ENCODE measurements at places on chromosomes 16 and 17.

GRCh38 chr16:89324056-89325010 lies 106.8 kb downstream of the ZNF778 start:
- no peak for DNase-seq

DNA sequence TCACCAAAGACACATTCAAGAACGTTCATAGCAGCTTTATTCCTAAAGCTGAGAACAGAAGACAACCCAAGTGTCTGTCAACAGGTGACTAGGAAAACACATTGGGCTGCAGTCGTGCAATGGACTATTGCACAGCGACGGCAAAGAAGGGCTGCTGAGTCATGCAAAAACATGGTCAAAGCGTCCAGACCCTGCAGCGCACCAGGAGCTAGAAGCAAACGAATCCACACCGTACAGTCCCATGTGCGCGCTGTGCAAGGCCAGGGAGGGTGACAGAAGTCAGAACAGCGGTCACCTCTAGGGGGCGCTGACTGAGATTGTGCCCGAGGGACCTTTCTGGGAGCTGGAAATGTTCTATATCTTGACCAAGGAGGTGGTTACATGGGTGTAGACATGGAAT lies 266.4 kb downstream of the MAF start:
- peak; percentile 16 for DNase-seq

- DNase-seq: no peak
Measured at GRCh38 chr17:16007439-16007838, 7.8 kb downstream of the TTC19 start.

DNA sequence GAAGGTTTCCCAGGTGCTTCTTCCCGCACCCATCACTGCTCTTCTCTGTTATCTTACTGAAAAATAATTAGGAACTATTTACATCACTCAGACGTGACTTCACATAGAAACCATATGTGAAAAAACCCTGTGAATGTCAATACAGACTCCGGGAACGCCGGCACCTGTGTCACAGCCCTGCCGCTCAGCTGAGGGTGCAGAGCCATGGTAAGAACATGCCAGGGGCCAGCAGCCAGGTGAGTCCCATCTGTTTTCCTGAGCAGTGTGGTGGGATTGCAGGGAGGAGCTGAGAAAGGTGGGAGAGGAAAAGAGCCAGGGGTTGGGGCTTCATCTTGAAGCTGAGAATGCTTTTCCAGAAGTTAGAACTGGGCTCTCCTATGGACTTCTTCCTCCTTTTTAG lies 13.7 kb downstream of the FOXF1 start:
- no peak for DNase-seq

- DNase-seq: no peak
Measured at GRCh38 chr17:77423589-77424451, 283.1 kb downstream of the SEC14L1 start.

GRCh38 chr17:38908676-38909181 lies 16.7 kb upstream of the LASP1NB start:
- DNase-seq: no peak

DNA sequence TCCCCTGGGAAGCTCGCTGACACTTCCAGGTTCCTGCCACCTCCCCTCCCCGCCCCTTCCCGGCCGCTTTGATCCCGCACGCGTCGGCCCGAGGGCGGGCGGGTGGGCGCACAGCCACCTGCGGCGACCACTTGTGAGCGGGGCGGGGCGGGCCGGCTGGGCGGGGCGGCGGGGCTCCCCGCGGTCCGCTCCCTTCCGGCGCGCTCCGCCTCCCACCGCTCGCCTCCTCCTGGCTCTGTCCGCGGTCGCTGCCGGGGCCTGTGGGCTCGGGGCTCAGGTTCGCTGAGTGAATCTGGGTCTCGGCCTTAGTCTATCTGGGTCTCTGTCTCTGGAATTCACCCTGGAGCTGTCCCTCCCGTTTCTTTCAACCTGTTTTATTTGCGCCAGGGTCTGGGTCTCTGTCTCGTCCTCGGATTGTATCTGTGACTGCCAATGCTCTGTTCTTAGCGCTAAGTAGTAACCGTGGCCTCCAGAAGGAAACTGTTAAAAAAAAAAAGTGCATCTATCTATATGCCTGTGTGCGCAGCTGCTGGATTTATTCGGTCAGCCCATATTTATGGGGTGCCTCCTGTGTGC lies 2.7 kb upstream of the HES7 start:
- DNase-seq: no peak

- no peak for DNase-seq
Measured at GRCh38 chr16:48310908-48311641, 63.7 kb upstream of the ABCC11 start.

DNA sequence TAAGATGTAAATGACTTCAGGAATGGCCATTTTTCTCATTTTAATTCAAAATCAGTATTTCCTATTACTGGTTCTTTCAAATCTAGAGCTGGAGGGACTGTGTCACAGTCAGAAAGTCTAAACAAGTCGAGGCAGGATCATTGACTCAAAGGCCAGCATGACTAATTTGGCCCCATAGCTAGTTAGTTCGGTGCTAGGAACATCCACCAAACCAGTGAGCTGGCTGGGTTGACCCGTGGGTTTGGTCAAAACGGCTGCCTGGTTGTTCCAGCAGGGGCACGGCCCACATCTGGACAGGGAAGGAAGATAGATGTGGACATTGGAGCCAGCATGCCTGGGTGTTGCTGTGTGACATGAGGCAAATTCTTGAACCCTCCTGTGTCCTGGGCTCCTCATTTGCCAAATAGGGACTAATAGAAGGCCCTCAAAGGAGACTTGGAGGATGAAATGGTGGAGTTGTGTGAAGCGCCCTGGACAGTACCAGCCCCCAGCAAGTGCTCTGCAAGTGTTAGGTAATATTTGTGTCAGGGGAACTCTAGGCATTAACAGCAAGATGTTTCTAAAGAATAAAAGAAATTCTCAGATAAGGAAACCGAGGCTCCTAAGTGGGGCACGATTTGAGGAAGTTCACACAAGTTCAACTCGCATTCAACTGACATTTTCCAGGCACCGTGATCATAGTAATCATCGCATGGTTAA lies 46.2 kb downstream of the MEOX1 start:
- no peak for DNase-seq

DNA sequence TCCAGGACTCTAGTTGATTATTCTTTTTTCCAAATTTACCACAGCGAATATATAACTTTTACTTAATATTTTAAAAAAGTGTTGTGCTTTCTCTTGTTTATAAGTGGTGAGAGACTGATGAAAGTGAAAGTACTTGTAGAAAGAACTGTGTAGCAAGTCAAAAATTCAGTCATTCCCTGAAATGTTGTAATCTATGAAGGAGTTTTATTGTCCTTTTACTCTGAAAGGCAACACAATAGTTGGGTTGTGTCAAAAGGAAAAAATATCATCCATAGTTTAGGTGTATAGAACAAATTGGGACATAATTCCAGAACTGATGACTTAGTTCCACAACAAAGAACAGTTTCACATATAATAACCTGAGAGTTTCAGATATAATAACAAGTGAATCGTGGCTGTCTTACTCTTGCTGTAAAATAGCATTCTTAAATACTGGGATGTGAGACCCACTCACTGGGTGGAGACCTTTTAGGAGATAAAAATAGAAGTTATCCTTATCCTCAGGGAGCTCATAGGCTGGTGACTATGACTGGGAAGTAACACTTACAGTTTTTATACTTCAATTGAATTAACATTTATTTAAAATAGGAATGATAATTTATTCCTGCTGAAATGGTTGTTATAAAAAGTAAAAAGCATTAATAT lies 20.6 kb downstream of the CYB5B start:
- DNase-seq: no peak

- DNase-seq: no peak
Measured at GRCh38 chr16:56635441-56635967, 3.0 kb upstream of the MT1A start.

GRCh38 chr17:80287806-80288567 lies 27.3 kb downstream of the RNF213 start:
- no peak for DNase-seq

DNA sequence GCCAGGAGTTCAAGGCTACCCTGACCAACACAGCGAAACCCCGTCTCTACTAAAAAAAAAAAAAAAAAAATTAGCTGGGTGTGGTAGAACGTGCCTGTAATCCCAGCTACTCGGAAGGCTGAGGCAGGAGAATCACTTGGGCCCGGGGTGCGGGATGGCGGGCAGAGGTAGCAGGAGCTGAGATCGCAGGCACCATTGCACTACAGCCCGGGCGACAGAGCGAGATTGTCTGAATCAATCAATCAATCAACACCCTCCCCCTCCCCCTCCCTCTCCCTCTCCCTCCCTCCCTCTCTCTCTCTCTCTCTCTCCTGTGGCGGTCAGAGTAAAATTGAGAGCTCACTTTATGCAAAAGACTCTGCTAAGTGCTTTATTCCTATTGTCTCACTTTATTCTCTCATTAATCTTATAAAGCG lies 1.2 kb downstream of the HSDL1 start:
- no peak for DNase-seq

DNA sequence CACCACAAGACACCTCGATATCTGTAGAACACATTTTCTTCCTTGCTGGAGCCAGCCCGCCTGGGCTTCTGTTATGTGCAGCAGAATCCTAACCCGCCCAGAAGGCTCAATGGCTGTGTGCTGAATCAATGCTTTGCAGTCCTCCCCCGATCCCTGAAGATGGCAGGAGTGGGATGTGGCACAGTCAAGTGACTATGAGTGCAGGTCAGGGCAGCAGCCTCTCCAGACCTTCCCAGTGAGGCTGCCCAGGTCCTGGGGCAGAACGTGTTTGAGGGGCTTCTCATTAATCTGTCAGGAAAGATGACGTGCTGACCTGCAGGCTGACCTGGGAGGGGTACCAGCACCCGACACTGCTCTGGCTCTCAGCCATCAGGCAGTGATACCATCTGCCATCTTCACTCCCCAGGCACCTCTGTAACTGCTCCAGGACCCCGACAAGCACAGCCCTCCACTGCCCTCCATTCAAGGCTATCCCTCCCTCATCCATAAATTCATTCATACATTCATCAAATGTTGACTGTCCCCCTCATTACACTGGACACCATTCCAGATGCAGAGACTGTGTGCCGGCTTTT lies 35.2 kb downstream of the LRRC75A start:
- no peak for DNase-seq

DNA sequence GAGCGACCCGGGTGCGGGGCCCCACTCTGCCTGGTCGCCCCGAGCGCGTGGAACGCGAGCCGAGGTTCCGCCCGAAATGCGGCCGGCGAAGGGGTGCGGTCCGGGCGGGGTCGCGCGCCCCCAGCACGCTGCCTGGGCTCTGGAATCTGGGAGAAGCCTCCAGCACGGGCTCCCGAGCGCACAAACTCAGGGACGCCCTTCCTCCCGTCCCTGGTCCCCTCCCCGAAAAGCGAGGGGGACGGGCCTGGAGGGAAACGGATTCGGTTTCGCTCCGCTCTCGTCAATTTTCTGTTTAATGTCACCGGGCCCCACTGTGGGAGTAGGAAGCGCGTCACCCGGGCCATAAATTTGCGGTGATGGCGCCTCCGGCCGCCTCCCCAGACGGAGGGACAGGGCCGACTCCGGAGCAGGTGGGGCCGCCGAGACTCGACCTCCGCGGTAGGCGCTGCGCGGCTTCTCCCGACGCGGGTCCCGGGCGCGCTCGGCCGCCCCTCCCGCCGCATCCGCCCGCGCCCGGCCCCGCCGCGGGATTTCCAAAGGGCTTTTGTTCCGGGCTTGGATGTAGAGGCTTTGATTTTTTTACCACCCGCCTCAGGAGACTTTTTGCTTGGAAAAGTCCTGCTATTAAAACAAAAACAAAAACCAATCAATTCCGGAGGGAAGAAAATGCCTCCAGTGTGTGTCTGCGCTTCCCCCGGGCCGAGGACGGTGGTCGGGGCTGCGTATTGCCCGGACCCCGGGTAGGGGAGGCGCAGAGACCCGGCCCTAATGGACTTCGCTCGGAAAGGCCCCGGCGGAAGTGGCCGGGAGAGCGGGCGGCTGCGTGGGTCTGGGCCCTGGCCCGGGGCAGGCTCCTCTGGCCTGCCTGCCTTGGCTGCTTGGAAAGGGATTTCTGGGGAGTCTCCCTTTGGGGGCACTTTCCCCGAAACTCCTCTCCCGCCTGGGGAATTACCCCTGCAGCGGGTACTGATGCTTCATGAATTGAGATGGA lies 7.9 kb upstream of the BAHCC1 start:
- no peak for DNase-seq

- no peak for DNase-seq
Measured at GRCh38 chr17:8275421-8276290, 12.8 kb upstream of the RANGRF start.

- DNase-seq: no peak
Measured at GRCh38 chr17:15334266-15334665, 7.1 kb downstream of the TEKT3 start.

DNA sequence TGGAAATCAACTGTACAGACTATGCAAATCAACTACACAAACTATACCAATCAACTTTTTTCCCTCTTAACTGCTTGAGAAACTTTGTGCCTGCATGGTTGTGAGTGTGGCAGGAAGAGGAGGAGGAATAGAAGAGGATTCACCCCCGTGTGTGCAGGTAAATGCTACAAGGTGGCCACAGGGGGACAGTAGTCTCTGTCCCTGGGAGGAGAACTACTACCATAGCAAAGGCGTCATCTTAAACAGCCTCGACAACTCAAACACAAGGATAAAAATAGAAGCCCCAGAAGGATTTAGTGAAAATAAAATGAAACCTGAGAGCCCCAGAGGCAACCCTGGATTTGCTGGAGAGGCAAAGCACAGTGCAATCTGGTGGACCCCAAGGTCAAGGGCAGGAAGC lies 199.5 kb upstream of the DYNLRB2 start:
- peak; percentile 12 for DNase-seq

DNA sequence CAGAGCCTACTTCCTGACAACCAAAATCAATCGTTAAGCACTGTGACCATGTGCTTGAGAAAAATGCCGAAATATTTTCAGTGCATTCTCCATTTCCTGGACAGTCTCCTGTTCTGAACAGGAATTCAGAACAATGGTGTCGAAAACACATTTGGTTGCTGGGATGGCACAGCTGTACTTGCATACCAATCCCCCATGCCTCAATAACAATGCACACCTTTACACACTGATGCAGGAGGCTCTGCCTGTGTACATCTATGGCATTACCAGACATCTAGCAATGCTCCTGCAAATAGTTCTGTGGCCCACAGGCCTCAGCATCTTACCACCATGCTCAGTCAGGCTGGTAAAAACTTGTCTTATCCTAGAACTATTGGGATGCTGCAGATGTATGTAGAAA lies 6.2 kb downstream of the CHTF8 start:
- no peak for DNase-seq

- no peak for DNase-seq
Measured at GRCh38 chr17:66695098-66695497, 139.8 kb upstream of the CACNG5 start.

DNA sequence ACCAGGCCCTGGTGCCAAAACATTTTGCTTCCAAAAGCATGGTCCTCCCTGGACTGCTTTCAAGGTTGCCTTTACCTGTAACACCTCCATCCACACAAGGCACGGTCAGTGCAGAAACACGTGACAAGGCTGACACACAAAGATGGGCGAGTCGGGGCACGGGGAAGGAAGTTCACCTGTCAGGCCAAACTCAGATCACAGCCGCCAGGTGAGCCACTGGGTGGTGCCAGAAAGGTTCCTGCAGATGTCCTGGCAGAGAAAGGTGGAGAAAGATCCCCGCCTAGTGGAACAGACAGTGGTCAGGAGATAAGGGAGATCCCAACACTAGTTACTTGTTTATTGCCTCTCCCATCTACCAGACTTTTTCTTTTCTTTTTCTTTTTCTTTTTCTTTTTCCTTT lies 155.3 kb downstream of the AIPL1 start:
- DNase-seq: peak; percentile 38
